ENCODE measurements at places on chromosomes 4 and X.

DNA sequence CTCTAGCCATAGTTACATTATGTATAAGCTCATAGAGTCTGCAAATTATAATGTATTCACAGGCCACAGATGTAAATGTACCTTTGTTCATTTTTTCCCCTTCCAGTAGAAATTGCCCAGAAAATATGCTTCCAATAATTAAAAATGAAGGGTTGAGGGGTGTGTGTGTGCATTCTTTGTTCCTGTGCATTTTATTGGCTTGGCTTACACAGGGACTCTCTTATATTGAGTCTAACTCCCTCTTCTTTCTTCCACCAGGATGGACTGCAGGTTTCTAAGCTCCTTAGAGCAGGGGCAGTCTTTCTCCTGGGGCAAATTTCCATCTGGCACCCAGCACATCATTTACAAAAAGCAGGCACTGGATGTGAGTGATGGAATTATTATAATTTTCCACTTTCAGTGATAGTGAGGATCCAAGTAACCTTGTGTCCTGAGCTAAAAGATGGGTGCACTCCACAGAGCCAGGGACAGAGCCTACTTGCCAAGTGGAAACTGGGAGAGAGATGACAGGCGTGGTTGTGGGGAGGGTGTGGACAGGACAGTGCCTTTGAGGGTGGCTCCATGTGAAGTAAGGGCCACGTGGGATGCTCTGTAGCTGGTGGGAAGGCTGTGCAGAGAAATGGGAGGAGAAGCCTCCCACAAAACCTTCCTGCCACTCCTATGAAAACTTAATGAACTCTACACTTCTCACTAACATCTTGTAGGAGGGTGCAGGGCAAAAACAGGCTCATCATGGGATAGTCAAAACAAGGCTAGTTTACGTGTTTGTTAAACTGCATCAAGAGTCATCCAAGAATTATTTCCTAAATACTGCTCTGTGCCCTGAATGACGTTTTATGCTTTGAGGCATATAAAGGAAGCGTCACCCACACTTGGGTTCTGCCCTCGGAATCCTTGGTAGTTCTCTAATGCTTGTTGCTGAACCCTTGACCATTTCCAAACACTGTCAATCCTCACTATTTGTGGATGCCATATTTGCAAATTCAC, 16.0 kb downstream of the IGFBP7 start:
- no peak for DNase-seq

GRCh38 chr4:106303548-106304281, 12.3 kb downstream of the TBCK start:
- no peak for DNase-seq

DNA sequence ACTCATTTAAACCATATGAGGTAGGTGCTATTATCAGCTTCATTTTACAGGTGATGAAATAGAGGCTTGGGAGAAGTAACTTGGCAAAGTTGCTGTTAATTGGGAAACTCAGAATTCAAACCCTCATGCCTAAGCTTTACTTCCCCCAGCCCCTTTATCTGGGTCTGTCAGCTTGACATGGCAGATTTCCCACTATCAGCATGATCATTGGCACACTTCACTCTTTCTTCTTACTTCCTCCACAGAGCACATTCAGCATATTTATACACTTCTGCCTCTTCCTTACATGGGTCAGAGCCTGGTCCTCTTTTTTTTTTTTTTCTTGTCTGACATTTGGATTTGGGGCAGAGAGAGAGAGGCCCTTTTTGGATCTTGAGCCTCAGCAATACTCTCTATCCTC, 56.5 kb upstream of the ARX start:
- no peak for DNase-seq

DNA sequence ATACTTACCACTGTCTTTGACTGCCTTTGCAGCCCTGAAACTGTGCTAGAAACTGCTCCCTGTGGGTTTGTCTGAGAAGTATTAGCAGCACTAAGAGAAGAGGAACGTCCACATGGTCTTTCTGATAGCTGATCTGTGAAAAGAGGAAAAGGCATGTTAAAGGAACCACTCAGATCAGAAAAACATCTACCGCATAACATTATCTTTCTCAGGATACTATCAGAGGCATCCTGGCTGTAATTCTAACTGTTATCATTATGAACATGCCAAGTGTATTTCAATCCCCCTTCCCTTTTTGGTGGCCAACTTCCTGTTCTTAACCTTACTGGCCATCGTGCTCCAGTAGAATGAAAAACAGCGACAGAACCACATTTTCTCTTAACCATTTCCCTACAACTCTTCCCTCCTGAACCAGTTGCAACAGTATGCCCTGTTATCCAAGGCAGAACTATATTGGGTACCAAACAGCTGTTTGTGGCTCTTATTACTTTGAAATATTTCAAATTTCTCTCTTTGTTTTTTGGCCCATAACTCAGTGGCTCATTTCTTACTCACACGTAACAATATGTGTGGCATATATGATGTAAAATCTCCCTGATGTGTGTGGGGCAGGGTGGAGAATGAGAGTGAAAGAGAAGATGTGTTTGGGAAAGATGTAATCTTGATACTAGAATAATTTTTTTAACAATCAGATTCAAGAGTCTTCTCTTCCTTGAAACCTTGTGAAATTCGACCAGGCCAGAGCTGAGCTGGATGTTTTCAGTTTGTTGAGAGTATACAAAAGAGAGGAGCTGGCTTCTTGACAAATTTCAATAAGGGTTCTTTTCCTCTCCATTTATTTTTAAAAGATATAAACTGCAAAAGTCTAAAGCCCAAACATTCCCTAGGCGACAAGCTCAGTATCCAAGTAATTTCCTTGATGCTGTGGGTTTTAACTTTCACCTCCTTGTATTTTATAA, 35.2 kb downstream of the ARHGEF6 start:
- DNase-seq: no peak

- no peak for DNase-seq
These were observed 257.7 kb downstream of the ADAMTS3 start for GRCh38 chr4:72311291-72311690.

DNA sequence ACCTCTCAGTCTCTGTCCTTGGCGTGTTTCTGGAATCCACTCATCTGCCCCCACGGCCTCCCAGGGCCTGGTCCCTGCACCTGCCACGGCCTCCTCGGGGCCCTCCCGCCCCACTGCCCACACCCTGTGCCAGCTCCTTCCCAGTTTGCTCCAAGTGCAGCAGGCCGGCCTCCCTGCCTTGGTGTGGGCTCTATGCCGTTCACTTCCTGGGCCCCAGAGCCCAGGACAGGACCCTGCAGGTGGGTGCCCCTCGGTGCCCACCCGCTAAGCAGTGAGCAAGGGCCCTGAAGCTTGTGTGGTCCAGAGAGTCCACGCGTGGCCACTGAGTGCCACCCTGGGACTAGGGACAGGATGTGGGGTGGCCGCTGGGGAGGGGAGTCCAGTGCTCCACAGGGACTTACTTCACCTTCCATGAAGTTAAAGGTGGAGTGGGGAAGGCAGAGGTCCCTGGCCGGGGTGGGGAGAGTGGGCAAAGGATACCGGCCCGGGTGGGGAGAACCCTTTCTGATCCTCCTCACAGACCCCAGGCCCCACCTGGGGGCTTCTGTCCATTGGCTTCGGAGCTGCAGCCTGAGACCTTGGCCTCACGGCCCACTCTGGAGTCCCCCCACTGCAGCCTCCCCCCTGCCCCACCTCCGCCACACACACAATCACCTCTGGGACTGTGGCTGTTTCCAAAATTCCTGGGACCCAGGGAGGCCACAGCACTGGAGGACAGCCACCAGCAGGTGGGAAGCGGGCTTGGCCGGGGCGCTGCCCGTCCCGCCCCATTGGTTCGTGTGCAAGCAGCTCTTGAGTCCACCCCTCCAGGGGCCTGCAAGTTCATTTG, 60.0 kb upstream of the NKX1-1 start:
- no peak for DNase-seq

DNA sequence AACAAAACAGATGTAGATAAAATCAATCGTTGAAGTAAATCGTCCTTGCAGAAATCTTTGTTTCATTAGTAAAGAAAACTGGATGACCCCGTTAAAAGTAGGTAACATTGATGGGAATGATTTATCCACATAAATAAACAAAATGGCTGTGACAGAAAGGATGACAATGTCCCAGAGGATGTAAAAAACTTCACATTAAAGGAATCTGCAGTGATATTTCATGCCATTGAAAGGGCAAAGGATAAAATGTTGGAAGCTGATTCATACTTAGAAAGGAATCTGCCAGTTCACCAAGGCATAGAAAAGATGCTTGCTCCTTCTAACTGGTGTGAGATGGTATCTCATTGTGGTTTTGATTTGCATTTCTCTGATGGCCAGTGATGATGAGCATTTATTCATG, 24.2 kb upstream of the EPGN start:
- DNase-seq: no peak

DNA sequence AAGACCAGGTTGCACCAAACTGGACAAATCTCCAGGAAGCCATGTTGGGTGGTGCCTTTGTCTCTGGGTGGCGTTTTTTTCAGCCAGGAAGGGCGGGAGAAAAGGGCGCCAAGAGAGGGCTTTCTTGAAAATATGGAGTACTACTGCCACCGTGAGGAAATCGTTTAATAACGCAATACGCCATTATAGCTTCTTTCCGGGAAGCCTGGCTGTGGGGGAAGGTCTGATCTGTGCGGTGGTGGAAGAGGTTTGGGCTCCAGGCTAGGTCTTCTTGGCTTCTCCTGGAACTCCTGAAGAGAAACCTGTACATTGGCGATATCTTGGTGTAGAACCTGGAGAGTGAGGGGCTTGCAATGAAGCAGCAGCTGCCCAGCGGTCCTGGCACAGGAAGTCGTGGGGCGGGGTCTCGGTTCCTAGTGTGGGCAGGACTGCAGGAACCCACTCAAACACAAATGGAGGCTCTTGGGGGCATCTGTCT, 202.7 kb downstream of the OR13H1 start:
- no peak for DNase-seq

DNA sequence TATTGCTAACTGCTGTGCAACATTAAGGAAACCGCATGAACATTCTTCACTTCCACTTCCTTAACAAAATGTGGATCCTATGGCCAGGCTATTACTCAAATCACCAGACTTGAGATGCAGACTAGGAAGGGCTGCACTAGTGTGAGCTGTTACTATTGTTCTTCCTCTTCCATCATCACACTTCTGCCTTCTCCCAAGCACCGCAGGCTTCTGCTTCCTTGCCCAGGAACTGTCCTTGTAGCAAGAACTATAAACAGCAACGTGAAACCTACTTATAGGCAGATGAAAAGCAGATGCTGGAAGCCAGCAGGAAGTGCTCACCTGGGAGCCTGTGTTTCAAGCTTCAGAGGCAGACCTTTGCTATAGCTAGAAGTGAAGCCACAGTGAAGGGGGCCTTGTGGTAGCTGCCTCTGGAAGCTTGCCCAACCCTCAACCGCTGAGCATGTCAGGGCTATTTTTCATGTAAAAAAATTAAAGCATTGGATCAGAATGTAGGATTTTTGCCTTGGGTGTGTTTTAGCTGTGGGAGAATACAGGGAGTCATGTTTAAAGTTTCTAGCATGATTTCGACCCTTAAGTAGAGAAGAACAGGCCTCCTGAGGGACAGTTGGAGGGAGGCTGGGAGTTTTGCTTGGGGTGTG, 43.9 kb downstream of the CLNK start:
- no peak for DNase-seq

GRCh38 chrX:15221321-15221720, 48.6 kb downstream of the ASB9 start:
- no peak for DNase-seq

- DNase-seq: no peak
These were observed 137.4 kb downstream of the FRYL start for GRCh38 chr4:48642421-48643374.

DNA sequence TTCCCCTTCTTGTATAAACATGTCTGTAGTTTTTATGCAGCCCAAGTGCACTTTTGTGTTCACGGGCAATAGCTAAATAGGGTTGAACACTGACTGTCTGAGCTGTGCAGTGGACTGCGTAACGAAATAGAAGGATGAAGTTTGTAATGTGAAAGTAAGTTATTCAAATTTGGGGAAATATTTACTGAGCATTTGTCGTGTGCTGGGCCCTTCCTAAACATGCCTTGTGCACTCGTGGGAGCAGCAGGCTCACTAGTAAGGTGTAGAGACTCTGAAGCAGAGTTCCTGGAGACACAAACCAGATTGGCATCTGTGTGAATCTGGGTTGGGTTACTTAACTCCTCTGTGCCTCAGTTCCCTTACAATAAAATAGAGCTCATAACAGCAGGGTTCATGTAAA, 51.7 kb upstream of the C1QTNF7 start:
- DNase-seq: no peak

DNA sequence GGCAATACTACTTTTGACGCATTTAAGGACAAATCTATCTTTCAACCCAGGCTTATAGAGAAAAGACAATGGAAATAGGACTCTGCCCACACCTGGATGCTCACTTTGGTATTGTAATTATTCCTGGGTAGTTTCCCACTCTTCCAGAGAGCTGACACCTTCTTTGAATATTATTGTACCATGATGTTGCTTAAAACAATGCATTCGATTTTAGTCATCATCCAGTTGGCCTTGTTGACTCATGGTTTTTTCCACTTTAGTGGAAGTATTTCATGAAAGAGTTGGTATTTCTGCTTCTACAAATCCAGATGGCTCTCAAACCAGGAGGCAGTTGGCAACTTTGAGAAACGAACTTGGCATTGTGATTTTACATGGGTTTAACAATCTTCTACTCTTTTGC, 124.2 kb downstream of the ENOX2 start:
- no peak for DNase-seq

DNA sequence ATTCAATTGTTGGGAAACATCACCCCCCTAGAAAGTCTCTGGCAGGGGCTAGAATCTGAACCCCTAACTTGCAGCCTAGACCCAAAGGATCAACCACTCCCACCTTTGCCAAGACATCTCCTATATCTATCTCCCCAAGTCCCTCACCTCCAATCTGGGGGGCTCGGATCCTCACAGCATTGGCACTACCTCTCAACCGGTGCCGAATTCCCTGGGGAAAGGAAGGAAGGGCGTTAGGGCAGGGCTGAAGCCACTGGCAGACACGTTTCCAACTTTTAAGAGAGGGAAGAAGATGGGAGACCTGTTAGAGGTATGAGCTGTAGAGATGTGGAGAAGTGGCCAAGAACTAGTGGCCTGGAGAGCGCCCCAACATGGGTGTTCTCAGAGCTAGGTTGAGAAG, 2.7 kb downstream of the TIMM17B start:
- no peak for DNase-seq

- no peak for DNase-seq
These were observed 12.8 kb upstream of the ELOVL6 start for GRCh38 chr4:110211007-110211769.

DNA sequence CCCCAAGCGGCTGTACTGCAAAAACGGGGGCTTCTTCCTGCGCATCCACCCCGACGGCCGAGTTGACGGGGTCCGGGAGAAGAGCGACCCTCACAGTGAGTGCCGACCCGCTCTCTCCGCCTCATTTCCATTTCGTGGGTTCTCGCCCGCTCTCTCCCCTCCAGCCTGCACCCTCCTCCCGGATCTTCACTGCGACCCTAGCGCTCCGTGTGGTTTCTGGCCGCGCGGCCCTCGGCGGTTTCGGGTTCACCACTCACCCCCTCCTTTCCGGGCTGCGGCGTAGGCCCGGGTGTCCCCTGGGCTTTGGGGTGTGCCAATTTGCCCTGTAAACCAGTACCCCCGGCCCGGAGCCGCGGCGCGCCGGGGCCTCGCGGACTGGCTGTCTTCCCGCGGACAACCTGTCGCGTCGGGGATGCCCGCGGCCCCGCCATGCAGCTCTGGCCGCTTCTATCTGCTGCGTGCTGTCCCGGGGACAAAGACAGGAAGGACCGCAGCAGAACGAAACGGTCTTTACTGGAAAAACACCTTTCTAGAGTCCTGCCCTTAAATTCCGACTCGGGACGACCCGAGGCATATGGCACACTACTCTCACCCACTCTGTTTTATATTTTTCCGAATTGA, 737 bp downstream of the FGF2 start:
- DNase-seq: peak; percentile 7

Measured in thymus (tissue), 14 donors.